Ovary (tissue), 10 donors: ENCODE measurements at places on chromosomes 5 and 9.

DNA sequence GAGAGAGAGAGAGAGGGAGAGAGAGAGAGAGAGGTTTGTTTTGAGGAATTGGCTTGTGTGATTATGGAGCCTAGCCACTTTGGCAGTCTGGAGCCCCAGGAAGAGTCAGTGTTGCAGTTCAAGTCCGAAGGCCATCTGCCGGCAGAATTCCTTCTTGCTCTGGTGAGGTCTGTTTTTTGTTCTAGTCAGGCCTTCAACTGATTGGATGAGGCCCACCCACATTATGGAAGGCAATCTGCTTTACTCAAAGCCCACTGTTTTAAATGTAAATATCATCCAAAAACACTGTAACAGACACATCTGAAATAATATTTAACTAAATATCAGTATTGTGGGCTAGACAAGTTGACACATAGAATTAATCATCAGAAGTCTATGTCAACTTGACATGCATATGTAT lies 11.4 kb upstream of the GRM6 start:
- no peak for DNase-seq

- peak; percentile 74 for DNase-seq
Measured at GRCh38 chr9:137227054-137227852, at the start of gene RNF224. Gene RNF224, plus strand, starts transcription at chr9:137227502. Its CDS starts 834 bp downstream, at chr9:137228336.

DNA sequence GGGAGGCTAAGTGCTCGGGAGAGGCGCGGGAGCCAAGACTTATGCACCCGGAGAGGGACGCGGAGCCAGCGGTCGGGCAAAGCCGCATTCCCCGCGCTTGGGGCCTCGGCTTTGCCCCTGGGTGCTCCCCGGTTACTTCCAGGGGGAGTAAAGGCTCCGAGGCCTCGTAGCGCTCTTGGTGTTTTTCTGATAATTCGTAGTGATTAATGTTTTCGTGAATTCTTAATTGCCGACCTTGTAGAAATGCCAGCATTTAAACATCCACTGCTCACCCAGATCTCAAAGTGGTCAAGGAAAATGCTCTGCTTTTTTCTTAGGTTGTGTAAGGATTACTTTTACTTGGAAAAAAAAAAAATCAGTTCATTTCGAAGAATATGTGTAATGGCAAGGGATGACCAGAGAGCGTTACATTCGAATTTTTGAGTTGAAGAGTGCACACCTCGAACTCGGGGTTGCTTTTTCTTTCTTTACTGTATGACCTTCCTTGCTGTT lies 654 bp upstream of the TUT7 start:
- DNase-seq, result no peak

- no peak for DNase-seq
Measured at GRCh38 chr9:100303747-100304146, 49.0 kb downstream of the TEX10 start.

DNA sequence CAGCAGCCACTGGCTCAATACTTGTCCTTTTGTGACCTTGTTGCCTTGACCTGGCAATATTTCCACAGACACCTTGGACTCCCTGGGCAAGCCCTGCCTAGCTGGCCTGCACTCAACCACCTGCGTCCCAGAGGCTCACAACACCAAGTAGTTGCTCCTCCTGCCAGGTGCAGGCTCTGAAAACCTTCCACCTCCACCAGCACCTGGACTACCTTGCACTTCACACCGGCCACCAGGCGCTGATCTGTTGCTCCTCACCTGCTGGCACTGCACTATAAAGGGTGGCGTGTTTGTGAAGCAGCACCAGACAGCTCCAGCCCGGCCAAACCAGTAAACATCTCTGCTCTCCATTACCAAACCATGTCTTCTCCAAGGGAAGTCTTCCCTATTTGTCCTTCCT lies 997.7 kb downstream of the PTPRD start:
- no peak for DNase-seq

- no peak for DNase-seq
Measured at GRCh38 chr5:172940268-172941066, 18.8 kb upstream of the RPL26L1 start.

- peak; percentile 67 for DNase-seq
Measured at GRCh38 chr5:159965031-159965837, 43.7 kb upstream of the TTC1 start.

GRCh38 chr9:134895908-134896833 lies 15.6 kb downstream of the FCN2 start:
- peak; percentile 94 for DNase-seq

DNA sequence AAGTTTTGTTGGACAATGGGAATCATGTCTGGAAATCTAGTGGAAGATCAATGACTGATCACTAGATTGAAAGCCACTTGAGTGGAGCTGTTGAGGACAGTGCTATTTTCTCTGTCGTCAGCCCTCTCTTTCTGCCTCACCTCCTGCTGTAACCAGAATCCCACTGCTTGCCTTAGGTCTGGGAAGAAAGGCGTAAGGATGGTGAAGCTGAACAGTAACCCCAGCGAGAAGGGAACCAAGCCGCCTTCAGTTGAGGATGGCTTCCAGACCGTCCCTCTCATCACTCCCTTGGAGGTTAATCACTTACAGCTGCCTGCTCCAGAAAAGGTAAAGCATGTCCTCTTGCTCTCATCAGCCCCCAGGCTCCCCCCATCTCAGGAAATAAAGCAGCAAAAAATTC lies 1.1 kb downstream of the NSG2 start:
- DNase-seq, result no peak

DNA sequence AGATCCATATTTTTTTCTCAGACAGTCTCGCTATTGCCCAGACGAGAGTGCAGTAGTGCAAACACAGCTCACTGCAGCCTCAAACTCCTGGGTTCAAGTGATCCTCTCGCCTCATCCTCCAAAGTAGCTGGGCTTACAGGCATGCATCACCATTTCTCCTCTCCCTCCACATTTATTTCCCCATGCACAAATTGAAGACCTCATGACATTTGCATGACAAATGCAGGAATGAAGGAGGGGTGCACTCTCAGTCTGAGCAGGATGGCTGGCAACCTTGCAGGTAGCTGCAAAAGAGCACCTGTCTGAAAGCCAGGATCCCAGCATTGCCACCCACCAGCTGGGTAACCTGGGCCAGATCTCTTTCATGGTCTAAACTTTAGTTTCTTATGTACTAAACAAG lies 111.2 kb downstream of the SH3TC2 start:
- no peak for DNase-seq

GRCh38 chr9:19493174-19493811 lies 84.5 kb downstream of the ACER2 start:
- peak; percentile 69 for DNase-seq

DNA sequence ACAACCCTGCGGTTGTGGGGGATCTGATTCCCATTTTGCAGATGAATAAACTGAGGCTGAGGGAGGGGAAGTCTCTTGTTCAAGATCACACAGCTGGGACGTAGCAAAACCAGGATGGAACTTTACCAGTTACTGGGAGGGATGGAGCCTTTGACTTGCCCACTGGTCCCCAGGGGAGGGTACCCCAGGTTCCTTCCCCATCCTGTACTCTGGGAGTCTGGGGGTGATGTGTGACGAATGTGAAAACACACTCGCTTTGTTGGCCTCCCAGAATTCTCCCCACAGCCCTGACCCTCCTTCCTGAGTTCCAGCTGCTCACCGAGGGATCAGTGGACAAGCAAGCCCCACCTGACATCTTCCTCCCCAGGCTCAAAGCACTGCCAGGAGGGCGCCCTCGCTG lies 135.1 kb downstream of the NSG2 start:
- DNase-seq, result no peak

GRCh38 chr9:127769929-127770582 lies 8.4 kb downstream of the SH2D3C start:
- DNase-seq, result no peak

DNA sequence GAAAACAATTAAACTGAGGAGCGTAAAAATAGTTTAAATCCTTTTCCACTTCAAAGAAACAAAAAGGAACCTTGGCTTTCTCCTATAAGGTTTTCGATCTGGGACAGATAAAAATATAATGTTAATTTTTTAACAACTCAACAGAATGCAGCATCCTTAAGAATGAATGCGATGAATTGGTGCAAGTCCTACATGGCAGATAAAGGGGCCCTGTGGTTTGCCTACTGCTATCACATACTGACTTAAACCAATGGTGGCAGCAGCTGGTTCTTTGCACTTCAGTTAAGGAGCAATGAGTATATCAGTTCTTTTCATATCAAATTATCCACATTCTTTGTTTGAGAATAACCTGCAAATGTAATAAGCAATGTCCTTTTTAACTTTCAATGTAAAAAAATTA lies 12.4 kb upstream of the TYRP1 start:
- no peak for DNase-seq

DNA sequence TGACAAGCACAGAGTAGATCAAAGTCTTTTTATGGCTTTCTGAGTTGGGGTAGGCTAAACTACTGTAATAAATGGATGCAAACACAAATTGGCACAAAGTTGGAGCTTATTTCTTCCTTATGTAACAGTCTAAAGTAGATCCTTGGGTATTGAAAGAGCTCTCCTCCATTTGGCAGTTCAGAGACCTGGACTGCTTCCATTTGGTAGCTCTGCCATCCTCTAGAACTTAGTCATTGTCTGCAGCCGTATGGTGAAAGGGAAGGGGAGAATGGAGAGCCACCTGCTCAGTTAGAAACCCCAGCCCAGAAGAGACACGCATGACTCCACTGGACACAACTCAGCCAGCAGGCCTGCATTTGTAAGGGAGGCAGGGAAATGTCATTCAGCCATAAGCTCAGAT lies 345.0 kb downstream of the DMAC1 start:
- no peak for DNase-seq

DNA sequence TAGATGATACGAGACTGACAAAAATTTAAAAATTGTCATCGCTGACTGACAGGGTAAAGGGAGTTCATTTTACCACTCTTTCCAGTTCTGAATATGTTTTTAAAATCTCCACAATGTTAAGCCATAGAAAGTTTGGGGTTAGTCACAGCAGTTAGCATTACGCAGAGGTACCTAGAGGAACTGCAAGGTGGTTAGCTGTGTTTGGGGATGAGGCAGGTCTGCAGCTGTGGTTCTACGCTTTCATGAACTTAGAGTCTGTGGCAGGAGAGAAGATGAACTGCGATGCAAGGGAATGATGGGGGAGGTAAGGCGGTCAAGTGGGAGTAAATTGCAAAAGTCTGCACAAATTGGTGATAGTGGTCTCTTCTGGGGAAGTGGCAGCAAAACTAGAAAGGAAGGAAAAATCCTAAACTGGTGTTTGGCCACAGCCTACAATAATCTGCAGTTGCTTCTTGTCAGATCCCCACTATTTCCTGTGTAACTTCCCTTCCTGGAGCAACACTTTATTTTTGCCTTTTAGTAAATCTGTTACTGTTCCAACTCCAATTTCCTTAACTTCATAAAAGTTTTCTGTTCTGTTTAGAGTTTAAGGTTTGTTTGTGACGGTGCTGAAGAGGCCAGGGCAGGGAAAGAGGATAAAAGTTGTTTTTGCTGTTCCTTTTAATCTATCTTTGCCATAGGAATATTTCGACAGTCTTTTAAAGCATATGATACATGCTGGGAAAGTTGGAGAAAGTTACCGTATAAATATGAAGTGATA lies 38.6 kb upstream of the SNX2 start:
- no peak for DNase-seq

DNA sequence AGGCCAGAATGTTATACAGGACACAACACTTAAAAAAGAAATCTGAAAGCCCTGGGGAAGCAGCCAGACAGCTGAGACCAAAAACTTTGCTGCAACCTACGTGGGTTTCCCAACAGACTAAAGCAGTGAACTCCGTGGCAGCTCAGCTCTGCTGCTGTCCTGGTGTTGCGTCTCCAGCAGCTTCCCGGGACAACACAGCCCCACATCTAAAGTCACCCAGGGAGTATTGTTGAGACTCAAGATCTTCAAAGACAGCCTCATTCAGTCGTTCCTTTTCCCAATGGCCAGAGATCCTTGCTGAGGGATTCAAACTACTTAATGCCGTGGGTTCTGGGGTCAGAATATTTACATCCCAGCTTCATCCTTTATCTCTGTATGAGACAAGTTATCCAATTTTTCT lies 125.8 kb downstream of the MED10 start:
- no peak for DNase-seq

GRCh38 chr9:88533951-88534455 lies 975 bp upstream of the NXNL2 start:
- DNase-seq, result no peak

GRCh38 chr5:34007201-34007620 lies 639 bp downstream of the AMACR start:
- DNase-seq, result peak; percentile 43

DNA sequence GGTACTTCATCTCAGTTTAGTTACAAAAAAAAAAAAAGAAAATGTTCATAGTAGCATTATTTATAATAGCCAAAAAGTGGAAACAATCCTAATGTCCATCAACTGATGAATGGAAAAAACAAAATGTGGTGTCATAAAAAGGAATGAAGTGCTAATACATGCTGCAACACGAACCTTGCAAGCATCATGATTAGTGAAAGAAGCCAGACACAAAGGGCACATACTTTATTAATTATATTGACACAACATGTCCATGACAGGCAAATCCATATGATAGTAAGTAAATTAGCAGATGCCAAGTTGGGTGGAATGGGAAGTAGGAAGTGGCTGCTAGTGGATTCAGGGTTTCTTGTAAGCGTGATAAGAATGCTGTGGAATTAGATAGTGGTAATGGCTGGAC lies 54.2 kb downstream of the PCDHGC5 start:
- DNase-seq, result no peak

GRCh38 chr5:138654281-138654867 lies 79.2 kb upstream of the HSPA9 start:
- no peak for DNase-seq

- no peak for DNase-seq
Measured at GRCh38 chr9:94017939-94018531, 62.9 kb upstream of the BARX1 start.

GRCh38 chr5:78424665-78425064 lies 64.2 kb downstream of the SCAMP1 start:
- no peak for DNase-seq

DNA sequence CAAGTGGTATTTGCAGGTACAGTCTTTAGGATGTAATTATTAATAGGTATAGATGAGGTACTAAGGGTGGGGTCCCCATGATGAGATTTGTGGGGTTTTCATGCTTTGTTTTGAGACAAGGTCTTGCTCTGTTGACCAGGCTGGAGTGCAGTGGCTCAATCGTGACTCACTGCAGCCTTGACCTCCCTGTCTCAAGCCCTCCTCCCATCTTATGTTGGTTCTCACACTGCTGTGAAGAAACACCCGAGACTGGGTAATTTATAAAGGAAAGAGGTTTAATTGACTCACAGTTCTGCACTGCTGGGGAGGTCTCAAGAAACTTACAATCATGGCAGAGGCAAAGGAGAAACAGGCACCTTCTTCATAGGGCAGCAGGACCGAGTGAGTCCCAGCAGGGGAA lies 217.5 kb downstream of the CDK5RAP2 start:
- DNase-seq, result no peak

- DNase-seq, result no peak
Measured at GRCh38 chr9:71704796-71705195, 63.5 kb downstream of the CEMIP2 start.

- no peak for DNase-seq
Measured at GRCh38 chr5:79436224-79436623, 77.7 kb downstream of the HOMER1 start.

GRCh38 chr5:160310552-160311295 lies 1.6 kb downstream of the CCNJL start:
- no peak for DNase-seq

DNA sequence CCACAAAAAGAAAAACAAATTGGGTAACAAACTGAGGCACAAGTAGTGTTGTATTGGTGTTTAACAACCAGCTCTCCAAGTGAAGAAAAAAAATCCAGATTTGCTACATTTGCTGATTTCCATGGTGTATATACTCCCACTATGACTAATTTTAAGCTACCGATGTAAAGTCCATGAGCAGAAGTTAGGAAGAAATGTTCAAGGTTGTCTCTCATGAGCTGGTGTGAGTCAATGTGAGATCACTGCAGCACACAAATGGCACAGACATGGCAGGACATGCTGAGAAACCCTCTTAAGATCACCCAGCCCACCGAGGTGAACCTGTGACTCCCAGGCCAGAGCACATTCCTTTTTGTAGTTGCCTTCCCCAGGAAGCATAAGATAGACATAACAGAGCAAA lies 36.2 kb downstream of the SLC44A1 start:
- DNase-seq, result no peak
